ENCODE measurements at places on chromosomes 3 and 15.

GRCh38 chr3:139187648-139188047, 143.0 kb upstream of the PRR23C start:
- DNase-seq: no peak

DNA sequence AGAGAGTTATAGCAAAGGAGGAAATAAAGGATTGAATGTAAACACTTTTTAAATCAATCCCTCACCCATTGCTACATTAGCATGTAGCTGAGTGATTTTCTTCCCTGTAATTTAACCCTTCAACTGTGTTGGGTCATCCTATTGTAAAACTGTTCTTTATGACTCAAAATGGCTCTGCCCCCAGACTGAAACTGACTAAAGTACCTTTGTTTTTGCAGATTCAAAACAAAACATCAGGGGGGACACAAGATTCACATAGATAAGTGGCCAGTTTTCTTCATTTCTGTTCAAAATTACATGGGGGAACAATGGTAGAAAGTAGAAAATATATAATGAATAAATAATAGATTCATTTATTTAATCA, 268.4 kb downstream of the IGSF11 start:
- no peak for DNase-seq

GRCh38 chr15:71089801-71090200, 25.5 kb upstream of the THSD4 start:
- DNase-seq: no peak

DNA sequence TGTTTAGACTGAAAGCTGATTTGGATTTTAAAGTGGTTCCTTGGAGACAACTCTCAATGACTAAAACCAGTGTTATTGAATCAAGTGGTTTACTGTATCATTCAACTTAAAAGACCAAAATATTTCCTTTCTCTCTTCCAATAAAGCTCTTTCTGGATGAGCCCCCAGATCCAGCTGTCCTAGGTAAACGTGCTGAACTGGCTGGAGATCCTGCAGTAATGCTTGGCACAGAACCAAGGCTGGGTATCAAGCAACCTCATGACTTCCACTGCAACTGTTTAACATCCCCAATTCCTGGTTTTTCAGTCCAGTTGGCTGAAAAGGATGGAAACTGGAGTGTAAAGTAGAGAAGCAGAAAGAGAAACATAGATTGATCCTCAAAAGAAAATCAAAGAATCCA, 28.9 kb downstream of the SEC22C start:
- no peak for DNase-seq

GRCh38 chr3:29646043-29646442, 365.2 kb downstream of the RBMS3 start:
- DNase-seq: no peak

DNA sequence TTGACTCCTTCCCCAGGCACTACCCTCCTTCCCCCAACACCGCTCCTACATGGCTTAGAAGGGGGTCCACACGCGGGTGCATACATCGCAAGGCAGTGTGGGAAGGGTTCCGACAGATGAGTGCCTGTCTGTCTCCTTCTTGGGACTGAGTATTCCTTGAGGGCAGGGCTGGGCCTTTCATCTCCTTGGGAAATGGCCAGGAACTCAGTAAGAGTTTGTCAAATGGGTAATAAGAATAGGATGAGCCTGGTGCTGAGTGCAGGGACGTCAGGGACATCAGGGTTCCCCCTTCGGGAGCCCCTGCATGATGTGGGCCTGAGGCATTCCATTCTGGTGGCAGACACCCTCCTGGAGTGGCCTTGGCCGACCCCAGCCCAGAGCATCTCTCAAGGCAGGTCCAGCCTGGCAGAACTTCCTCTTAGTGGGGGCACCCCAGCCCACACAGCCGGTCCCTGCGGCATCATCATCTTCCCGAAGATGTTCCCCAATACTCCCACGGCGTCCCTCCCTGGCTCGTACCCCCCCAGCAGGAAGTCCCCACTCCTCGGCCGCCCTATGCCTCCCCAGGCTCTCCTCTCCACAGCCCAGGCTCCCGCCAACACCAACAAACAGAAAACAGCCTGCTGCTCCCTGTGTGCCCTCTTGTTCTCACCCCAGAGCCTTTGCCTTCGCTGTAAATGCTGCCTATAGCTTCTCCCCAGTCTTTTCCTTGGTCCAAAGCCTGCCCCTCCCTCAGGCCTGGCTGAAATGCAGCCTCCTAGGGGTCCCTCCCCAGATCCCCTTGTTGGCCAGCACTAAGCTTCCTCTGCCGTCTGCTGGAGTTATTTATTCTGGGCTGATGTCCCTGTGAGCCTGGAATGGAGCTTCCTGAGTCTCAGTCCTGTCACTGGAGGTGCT, 67.5 kb upstream of the LCTL start:
- DNase-seq: no peak

All from islet precursor cell (in vitro differentiated cells).